Pancreas (tissue), 10 donors: ENCODE measurements at places on chromosomes 11 and 22. TPM values are rescaled to one million over a fixed set of nuclear protein-coding genes. Genes with fewer than 3 reads are reported as not detected.

ETS1 gene
- 26.6 TPM for total RNA-seq

NDUFV1 gene
- 126 TPM for total RNA-seq

BLID gene
- total RNA-seq, result not detected

BDNF gene
- total RNA-seq, result 0.04 TPM

TSPAN18 gene
- total RNA-seq, result 1.8 TPM

OR51B5 gene
- total RNA-seq, result not detected

GSTP1 gene
- 175 TPM for total RNA-seq

GRCh38 chr11:120554766-120555432 is 43.4 kb downstream of the GRIK4 start:
- no peak for DNase-seq

GRCh38 chr11:102322560-102322959 is 5.3 kb downstream of the BIRC3 start:
- no peak for DNase-seq

DNA sequence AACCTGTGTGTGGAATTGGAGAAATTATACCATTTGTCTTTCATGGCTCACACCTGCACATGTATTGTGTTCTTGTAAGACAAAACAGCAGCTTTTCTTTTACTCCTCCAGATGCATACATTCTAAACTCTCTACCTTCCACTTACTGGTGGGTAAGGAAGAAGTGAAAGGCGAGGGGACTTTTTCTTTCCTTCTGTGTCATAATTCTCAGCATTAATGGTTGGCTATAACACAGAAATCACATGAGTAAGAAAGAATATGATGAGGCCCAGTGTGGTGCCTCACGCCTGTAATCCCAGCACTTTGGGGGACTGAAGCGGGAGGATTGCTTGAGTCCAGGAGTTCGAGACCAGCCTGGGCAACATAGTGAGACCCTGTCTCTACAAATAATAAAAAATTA is 57.8 kb upstream of the SHANK2 start:
- DNase-seq, result no peak

- DNase-seq, result peak; percentile 74
Measured at GRCh38 chr11:72812967-72813739, 1.1 kb upstream of the ATG16L2 start.

DNA sequence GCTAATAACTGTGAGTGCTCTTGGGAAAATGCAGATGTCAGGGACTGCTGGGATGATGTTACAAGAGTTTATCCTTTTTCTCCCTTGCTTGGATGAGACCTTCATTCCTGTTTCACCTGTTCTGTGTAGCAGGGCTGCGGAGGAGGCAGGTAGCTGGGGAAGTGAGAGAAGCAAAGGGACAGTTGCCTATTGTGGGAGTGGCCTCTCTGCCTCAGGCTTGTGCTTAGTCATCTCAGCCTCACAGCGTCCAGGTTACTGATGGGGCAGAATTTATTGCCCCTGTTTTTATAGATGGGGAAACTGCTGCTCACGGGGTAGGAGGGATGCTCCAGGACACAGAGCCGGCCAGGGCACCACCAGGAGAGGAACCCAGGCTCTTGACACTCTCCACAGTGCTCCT is 1.7 kb downstream of the STX3 start:
- DNase-seq, result peak; percentile 37

DNA sequence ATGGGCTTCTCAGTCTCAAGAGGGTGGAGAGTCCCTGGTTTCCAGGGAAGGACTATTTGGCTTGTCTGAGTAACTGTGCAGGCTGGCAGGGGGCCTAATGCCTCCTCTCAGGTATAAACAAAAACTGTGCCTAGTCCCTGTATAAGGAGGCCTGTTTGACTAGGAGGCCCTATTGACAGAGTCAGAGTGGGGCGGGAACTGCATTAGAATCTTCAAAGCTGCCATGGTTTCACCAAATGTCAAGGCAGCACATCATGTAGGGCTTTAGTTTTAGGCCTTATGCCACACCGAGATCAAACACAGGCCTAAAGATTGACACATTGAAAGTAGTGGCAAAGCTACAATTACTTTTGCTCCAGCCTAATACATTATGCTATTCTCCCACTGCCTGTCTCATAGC is 611.5 kb upstream of the B3GAT1 start:
- DNase-seq, result no peak

GRCh38 chr11:72231396-72232259 is 7.1 kb downstream of the INPPL1 start:
- DNase-seq, result no peak

DNA sequence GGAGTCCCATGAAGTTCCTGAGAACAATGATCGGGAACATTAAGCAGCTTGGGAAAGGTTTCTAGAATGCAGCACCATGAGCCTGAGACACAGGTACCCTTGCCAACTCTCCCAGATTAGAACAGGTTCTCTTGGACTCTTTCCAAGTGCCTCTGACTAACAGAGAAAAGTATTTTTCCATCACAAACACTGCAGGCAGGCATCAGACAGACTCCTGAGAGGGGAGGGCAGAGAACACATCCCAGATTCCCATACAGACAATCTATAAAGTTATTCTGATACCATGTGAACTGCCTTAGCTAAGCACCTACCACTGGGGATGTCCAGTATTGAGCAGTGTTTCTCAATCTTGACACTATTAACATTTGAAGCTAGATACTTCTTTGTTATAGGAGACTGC is 27.3 kb downstream of the SERGEF start:
- DNase-seq, result no peak

DNA sequence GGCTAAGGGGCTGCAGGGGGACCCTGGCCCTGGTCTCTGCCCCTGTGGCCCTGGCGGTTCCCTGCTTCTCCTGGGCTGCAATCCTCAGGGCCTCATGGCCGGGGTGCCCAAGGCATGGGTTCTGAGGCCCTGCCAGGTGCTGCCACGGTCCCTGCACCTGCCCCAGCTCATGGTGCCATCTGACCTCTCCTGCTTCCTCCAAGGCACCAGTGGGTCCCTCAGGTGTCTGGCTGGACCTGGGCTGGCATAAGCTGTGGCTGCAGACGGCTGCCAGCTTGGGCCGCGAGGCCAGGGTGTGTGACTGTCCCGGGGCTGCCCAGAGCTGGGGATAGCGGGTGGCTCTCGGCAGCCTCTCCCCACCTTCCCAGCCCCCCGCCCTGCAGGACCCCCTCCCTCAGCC is 2.0 kb downstream of the INS start:
- no peak for DNase-seq

DNA sequence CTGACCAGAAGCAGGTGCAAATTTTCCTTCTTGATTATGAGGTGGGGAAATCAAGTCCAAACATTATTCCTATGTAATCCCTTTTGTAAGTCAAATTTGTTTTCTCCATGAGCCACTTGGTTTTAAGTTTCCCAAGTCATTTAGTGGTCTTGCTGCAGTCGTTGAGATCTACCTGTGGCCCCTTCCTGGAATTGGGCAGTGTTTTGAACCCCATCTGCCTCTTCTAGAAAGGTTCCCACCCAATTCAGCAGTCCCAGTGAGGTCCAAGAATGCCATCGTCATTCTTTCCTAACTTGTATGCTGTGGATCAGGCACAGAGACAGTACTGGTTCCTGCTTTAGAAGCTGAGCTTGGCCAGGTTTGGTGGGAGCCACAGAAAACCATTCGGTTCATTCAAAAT is 77.8 kb upstream of the GNAZ start:
- no peak for DNase-seq

DNA sequence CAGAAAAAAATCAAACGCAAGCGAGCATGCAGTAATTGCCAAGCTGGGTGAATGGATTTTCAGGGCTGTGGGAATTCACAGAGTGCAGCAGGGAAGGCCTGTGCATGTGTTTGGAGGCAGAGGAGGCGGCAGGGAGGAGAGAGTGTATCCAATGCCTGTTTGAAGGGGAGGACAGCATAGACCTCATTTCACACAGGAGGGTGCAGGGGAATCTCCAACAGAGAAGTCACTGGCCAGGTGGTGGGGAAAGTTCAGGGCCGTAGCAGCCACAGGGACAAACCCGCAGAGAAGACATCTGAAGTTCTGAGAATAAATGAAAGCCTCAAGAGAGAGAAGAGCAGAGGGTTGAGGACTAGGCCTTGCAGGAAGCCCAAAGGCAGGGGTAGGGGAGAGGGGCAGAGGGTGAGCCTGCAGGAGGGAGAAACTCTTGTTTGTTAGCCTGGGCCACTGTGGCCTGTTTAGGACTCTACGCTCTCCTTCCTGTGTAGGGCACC is 19.2 kb upstream of the KDM2A start:
- no peak for DNase-seq

- DNase-seq, result no peak
Measured at GRCh38 chr22:19523240-19524169, 705 bp downstream of the CLDN5 start.

GRCh38 chr11:6674862-6675261 is 8.3 kb downstream of the MRPL17 start:
- DNase-seq, result no peak

DNA sequence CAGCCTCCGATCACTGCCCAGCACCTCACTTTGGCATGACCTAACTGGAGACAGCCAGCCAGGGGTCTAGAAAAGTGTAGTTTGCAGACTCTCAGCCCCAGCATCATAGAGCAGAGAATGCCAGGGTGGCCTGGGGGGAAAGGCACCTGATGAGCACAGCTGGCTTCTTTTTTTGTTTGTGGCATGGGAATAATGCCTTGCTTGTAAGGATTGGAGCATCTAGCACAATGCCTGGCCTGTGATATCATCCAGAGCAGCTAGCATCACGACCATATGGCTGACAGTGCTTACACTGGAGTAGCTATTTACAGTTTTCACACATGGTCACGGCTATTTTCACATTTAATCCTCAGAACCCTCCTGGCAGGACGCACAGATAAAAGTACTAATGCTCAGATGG is 594.8 kb upstream of the B3GAT1 start:
- DNase-seq, result no peak

- DNase-seq, result no peak
Measured at GRCh38 chr22:46528121-46528610, 9.3 kb downstream of the CELSR1 start.

DNA sequence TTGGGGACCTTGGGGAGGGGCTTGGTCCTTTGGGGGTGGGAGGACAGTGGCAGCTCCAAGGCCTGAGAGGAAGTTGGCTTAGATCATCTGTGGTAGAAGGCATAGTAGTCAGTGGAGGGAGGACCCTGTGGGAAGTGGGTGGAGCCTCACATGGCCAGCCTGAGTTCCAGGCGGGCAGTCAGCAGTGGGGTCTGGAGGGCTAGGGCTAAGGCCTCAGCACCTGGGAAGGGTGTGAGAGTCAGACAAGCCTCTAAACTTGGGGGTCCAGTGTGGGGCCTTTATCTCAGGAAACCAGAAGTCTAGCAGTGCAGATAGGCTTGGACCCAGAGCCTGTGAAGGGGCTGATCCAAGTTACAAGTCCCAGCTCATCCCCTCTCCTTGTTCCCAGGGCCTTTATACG is 4.0 kb downstream of the NLRX1 start:
- DNase-seq, result no peak

- no peak for DNase-seq
Measured at GRCh38 chr11:77401486-77402217, 72.2 kb downstream of the PAK1 start.

- no peak for DNase-seq
Measured at GRCh38 chr22:40383905-40384304, 13.5 kb downstream of the SGSM3 start.
